ENCODE measurements at places on chromosomes 16 and 17.
A peak's percentile ranks its signal among the peaks of the same experiment; 100 is the strongest.

DNA sequence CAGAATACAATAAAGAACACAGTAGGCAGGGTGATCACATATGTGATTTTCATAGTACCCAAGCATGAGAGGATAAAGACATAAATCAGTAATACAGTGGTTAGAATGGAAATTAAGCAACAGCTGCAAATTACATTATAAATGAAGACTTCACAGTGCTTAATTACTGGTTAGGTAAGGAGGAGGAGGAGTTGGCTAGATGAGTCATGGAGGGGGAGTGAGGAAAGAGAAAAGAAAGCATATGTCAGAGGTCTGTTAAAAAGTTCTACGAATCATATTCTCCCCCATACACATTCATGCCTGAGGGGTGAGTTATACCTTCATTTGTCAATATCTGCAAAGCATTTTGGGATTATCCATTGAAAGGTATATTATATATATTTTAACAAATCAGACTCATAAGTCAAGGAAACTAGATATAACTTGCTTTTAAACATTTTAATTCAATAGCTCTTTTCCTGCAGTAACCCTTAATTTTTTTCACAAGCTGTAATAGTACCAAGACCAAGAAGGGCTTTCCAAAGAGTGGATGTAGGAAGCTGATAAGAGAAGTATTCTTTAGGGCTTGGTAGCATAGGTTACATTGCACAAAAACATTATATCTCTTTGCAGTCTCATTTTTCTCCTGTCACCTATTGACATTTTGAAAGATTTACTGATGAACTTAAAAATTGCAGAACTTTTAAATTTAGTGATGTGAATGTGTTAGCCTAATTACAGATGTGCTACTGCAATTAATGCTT is 99.3 kb downstream of the STXBP4 start:
- peak; percentile 42 for ATAC-seq

GRCh38 chr17:29180034-29180787 is at the start of gene MYO18A:
TSS of gene MYO18A (minus strand) at chr17:29180398. CDS start at chr17:29166940, 13,458 bp downstream.
- peak; percentile 73 for ATAC-seq

- ATAC-seq, result no peak
Observed at GRCh38 chr17:37759014-37759637, 14.3 kb upstream of the HNF1B start.

DNA sequence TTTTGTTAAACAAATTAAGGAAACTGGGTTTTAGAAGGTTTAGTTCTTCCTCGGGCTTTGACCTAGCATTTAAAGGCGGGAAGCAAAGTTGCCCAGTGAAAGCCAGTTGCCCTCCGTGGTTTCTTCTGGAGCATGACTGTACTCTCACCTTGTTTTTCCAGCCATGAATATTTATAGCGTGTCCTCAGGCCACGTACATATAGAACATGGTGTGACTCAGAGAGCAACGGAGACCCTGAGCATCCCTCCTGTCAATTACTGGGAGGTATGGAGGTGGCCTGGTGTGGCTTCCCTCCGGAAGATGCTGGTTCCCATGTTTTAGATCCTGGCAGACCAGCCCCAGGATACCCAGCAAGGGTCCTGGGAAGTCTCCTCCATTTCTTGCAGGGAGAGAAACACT is 48.4 kb downstream of the AKAP1 start:
- peak; percentile 72 for ATAC-seq

DNA sequence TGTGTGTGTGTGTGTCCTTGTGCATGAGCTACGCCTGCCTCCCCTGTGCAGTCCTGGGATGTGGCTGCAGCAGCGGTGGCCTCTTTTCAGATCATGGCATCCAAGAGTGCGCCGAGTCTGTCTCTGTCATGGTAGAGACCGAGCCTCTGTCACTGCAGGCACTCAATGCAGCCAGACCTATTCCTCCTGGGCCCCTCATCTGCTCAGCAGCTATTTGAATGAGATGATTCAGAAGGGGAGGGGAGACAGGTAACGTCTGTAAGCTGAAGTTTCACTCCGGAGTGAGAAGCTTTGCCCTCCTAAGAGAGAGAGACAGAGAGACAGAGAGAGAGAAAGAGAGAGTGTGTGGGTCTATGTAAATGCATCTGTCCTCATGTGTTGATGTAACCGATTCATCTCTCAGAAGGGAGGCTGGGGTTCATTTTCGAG is 22.5 kb downstream of the STAT5A start:
- no peak for ATAC-seq

- no peak for ATAC-seq
Observed at GRCh38 chr17:30405161-30405560, 26.4 kb downstream of the CPD start.

GRCh38 chr16:66043326-66043725 is 323.2 kb upstream of the CDH5 start:
- ATAC-seq, result no peak

DNA sequence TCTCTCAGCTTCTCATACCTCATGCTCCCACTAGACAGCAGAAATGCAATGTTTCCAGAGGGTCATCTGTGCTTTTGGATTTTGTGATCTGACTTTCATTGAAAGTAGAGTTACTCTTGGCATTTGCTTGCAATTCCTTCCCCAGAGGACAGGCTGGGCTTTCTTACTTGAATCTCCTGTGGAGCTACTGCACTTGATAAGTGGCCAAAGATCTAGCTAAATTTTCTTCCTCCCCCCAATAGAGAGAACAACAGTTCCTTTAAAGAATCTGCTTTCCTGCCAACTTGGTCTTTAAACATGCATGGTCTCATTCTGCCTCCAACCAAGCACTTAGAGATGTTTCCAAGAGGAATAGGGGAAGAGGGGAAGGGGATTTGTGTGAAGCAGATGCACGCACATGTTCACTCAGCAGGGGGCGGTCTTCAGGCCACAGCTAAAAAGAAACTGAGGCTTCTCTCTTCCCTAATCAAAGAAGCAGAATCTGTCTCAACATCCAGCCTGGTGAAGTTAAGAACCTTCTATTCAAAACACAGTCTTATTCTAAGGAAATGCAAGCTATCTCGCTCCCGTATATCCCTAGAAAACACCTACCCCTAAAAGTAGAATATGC is 229.6 kb downstream of the ZFHX3 start:
- ATAC-seq, result no peak

DNA sequence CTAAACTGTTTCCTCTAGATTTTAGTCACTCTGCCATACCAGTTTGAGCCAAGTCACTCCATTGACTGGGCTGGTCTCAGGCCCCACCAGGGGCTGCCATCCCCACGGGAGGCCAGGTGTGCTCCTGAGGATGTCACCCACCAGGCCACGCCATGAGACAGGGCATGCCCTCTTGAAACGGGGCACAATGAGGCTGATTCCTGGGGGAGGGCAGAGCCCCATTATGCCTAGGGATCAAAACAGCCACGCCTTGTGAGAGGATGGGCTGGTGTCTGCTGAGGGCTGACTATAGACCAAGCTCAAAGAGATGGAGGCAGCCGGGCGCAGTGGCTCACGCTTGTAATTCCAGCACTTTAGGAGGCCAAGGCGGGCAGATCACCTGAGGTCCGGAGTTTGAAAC is 21.5 kb downstream of the GINS2 start:
- no peak for ATAC-seq

- ATAC-seq, result no peak
Observed at GRCh38 chr16:65106757-65107156, 15.1 kb downstream of the CDH11 start.

DNA sequence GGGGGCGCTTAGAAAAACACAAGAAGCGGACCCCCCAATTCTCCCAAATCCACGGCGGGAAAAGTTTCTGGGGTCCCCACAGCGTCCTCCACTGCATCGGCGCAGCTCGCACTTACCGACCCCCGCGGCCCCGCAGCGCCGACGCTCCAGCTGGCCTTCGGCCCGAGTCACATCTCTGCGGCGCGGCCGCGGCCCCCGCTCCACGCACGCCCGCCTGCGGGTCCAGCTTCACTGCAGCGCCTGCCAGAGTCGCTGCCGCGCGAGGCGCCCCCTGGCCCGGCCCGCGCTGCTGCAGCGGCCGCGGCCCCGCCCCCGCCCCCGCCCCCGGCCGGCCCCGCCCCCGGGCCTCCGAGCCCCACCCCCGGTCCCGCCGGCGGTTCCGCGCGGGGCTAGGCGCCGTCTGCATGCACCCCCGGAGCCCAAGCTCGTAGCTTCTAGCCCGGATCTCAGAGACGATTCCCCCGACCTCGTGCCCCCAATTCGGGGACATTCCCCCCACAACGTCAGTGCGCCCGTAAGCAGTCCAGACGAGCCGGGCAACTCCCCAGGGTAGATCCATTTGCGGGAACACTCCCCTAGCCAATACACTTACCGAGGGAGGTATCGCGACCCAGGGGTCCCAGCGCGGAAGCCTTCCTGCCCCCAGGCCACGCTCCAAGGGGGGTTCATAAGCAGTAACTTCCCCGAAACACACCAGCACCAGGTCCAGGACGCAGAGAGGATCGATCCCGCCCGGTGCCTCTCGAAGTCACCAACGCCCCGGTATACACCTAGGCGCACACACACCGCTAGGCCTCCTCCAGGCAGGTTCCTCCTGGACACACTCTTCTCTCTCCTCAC is at the start of gene GPRC5B:
Gene GPRC5B (minus strand): TSS at position 238 of the 840 bp plus-strand sequence. CDS start 12,003 bp downstream, outside the sequence.
- ATAC-seq, result peak; percentile 47

DNA sequence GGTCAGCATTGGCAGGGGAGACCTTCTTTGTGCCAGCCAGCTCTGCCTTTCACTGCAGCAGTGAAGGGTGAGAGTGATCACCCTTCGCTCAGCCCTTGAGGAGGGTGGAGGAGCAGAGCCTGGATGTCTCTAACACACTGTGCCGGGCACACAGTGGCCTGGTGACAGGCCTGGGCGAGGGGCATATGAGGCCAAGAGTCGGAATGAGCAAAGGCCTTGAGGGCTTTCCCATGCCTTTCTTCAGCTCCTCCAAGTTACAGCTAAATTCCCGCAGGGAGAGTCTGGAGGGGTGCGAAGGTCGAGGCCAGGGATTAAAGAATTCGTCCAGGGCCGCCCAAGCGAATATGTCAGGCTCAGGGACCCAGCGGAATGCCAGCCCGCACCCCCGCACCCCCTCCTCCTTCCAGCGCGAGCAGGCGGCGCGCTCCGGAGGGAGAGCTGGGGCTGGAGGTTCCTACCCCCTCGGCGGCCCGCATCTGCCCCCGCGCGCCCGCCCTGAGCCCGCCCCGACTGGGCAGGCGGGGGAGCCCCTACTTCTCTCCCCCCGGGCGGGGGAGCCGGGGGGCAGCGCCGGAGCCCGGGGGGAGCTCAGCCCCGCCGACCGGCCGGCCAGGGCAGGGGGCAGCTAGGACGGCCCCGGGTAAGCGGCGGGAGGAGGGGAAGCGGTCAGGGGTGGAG is at the start of gene RASL10B:
Gene RASL10B (plus strand): TSS at position 401 of the 678 bp plus-strand sequence. CDS start 3,546 bp downstream, outside the sequence.
- ATAC-seq, result peak; percentile 87

DNA sequence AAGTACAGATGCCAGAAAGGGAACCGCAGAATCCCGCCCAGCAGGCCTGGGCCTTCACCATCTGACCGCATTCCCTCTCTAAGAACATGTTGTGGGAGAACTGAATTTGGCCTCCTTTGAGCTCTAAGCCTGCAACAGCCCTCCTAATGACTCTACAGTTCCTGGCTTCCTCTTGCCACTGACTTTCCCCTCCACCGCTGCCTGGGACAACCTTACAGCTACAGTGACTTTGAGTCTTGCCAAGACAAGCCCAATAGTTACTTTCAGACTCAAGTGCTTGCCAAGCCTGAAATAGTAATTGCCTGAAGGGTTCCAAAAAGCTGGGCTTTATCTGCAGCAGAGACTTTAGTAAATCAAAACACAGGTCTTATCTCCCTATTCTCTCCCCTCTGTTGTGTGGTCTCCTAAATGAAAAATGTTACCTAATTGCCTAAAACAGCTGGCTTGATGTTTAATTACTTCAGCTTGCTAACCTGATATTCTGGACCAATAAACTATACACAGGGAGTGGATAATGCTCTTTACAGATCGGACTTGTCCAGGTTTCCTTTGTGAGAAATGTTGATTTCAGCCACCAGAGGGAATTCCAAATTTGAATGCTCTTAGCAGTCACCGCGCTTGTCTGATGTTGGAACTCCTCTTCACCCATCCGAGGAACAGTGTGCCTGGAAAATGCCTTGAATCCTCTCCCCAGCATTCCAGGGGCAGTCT is 85.1 kb upstream of the TBX2 start:
- ATAC-seq, result no peak

- ATAC-seq, result peak; percentile 35
Observed at GRCh38 chr17:30476726-30477082, 504 bp upstream of the GOSR1 start.

DNA sequence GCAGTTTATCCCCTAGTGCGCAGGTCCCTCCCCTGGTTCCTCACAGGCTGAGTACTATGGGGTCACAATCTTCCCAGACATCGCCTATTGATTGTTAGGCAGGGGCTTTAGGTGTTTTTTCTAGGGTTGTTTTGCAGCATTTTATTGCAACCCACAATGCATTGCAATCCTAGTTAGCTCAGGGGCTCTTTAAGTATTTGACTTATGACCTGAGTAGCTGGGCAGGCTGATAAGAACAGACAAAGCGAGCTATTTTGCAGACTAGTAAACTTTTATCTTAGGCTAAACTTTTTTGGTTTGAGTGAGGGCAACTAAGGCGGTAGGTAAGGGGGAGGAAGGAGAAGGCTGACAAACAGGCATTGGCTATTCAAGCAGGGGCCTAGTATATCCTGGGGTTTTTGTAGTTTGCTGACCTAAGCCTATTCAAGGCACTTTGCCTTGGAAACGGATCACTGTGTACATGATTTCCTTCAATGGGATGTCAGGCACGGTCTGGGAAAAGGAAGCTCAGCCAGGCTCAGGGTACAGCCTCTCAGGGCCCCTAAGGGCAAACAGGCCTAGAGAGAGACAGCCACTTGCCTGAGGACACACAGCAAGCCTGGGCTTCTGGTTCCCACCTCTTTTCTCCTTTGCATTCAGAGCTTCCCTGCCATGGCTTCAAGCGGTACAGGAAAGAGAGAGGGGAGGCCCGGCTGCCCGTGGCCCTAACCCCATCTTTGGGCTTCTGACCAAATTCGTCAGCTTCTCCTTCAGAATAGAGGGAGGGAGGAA is 6.4 kb downstream of the DRC7 start:
- ATAC-seq, result no peak

DNA sequence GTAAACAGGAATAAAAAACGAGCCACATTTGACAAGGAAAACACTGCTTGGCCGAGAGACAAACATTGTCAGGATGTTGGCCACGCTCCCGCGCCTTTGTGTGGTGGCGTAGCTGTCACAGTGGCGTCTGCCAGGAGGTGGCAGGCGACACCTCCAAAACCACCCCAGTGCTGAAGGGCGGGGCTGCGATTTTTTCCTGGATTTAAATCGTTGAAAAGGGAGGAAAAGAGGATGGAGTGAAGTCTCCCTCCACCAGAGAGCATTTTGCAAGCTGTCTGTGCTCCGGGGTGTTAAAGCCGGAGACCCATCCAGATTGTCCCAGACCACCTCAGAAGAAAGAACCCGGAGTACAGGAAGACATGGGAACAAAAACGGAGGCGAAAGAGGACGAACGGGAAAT is 12.7 kb downstream of the MRM3 start:
- peak; percentile 86 for ATAC-seq

- ATAC-seq, result no peak
Observed at GRCh38 chr17:4785311-4786105, 656 bp downstream of the VMO1 start.

DNA sequence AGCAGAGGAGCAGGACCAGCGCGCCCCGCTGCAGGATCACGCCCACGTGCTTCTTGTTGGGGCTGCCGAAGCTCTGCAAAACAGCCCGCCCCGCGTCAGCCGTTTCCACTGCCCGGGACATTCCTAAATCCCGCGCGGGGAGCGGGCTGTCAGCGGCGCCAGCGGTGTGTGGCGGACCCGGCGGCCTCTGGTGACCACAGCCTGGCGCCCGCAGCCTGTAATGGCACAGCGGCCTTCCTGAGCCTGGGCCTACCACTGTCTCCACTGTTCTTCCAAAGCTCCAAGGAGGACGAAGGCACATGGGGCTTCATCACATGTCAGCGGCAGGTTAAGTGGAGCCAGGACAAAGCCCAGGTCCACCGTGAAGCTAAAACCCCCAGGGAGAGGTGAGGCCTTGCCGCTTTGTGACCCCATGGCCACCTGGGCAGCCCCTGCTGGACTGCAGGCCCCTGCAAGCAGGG is 2.5 kb downstream of the SLC47A2 start:
- no peak for ATAC-seq
